NCI-H748 treated with DMSO at 0.1 percent for 48 hours (cell line): ENCODE measurements at places on chromosomes 3 and 15.

DNA sequence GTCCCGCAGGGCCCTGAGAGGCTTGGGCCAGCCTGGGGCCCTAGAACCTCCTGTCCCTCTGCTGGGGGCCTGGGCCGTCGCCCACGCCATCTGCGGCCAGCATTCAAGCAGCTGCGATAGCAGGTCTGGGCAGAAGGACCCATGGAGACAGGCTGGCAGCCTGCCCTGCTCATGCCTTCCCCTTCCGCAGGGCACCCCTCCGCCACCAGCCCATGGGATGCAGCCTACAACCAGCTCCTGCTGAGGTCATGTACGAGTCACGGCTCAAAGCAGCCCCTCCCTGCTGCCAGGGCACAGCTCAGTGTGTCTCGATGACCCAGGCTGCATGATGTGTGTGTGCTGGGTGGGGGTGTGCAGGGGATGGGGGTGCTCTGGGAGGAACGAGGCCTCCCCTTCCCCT, 27.8 kb downstream of the DUSP7 start:
- no peak for DNase-seq

DNA sequence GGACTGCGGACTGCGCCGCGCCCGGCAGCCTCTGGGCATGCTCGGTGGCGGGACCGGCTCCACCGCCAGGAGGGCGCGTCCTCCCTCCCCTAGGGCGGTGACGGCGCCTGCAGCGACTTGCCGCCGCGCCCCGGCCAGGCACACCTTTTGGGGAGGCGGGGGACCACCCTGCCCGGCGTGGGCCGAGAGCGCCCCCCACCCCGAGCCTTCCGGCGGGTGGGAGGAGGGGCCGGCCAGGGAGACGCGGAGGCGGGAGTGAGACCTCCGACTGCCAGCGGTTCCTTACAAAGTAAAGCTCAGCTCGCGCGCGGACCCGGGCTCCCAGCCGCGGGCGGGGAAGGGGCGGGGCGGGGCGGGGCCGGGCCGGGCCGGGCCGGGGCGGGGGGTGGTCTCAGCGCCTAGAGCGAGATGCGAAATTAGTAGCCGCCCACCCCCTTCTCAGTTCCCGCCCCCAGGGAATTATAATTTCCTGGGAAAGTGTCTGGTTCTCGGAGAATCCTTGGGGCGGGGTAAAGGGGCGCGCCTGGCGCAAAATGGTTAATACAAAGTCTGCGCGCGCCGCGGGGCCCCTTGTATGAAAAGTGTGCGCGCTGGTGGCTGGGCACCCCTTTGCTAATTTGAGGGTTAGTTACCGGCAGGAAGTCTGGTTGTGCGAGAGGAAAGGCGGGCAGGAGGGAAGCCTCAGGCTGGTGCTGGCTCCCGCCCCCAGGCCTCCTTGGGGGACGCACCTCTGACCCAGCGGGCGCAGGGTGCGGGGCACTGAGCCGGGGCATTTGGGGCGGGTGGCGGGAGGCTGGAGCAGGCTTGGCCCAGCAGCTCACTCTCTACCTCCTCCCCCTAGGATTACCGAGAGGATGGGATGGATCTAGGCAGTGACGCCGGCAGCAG, 224.8 kb upstream of the IL12A start:
- DNase-seq = peak; percentile 56

GRCh38 chr3:88150371-88150770, 612 bp downstream of the C3orf38 start:
- no peak for DNase-seq

DNA sequence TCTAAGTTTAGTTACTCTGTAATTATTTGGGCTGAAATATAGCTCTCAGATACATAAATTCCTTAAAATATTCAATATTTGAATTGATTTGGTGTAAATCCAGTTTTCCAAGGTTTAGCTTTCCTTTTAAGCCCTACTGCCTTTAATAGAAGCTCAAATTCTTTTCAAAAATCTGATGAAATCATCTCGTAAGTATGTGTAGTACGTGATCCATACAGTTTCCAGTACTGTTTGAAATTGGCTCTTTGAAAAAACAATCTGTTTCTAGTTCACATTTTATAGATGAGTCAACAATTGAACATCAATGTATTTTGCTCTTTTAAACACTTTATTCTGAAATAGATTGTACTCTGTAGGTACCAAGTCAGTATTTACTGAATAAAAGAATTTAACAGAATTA, 84.2 kb downstream of the LRRC49 start:
- DNase-seq = no peak

GRCh38 chr3:170572665-170573253, 13.1 kb downstream of the SLC7A14 start:
- DNase-seq = no peak

GRCh38 chr15:67382723-67383122, 128.1 kb downstream of the IQCH start:
- DNase-seq = no peak

DNA sequence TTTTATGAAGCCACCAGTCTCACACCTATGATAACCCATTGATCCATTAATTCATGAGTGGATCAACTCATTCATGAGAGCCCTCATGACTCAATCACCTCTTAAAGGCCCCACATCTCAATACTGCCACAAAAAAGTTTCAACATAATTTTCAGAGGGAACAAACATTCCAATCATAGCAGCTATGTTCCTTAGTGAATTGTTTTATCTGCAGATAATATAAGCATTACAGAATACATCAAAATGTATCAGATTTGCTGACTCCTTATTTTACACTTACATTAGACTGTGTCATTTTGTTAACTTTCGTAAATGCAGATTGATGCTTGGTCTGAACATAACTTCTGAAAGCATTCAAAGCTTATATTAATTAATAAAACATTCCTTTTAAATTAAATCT, 155.3 kb upstream of the MBNL1 start:
- no peak for DNase-seq

- DNase-seq = no peak
Measured at GRCh38 chr3:107368654-107369398, 8.4 kb upstream of the CCDC54 start.

- DNase-seq = no peak
Measured at GRCh38 chr3:146598535-146598934, 6.6 kb downstream of the PLSCR5 start.

GRCh38 chr15:57146506-57147201, 228.2 kb downstream of the TCF12 start:
- DNase-seq = peak; percentile 61

DNA sequence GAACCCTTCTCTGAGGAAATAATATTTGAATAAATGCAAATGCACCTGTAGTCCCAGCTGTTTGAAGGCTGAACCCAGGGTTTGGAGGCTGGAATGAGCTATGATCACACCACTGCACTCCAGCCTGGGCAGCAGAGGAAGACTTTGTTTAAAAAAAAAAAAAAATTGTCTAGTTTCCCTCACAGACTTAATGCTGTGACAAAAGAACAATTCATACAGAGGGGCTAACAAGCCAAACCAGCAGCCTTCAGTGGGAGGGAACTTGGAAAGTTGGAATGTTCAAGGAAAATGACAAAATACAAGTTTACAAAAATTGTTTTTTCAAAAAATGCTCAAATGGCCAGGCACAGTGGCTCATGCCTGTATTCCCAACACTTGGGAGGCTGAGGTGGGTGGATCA, 228.0 kb upstream of the CGNL1 start:
- DNase-seq = no peak

DNA sequence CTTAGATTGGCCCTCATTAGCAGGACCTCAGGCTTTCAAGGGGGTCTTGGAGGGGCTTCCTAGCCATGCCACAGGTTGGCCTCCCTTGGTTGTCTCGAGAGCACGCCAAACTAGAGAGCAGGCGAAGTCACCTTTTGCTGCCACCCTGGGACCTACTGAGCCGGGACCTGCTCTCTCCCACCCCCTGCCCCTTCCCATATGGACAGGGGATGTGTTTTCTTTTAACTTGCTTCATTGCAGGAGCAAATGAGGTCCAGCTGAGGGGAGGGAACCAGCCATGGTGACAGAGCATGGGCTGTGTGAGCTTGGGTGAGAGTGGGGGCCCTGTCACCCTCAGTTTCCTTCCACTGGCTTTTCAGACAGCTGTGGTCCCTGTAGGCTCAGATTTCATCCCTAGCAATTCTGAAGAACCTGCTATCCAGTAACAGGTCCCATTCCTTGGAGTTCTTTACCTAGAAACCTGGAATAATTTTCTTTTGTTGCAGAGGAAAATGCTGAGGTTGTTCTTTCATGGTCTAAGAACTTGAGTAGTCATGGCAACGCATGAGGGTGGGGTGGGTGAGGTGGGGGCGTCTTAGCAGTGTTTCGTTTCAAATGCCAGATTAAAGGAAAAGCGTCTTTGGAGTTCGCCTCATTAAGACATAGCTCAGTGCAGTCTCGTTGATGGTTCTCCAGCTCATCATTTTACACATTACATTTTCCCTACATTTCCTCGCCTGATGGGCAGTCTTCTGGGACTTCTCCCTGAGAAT, 20.1 kb upstream of the MAGEF1 start:
- DNase-seq = no peak

GRCh38 chr3:146505516-146505915, 36.2 kb upstream of the PLSCR2 start:
- no peak for DNase-seq

GRCh38 chr15:57606816-57607215, 15.1 kb downstream of the MYZAP start:
- no peak for DNase-seq

DNA sequence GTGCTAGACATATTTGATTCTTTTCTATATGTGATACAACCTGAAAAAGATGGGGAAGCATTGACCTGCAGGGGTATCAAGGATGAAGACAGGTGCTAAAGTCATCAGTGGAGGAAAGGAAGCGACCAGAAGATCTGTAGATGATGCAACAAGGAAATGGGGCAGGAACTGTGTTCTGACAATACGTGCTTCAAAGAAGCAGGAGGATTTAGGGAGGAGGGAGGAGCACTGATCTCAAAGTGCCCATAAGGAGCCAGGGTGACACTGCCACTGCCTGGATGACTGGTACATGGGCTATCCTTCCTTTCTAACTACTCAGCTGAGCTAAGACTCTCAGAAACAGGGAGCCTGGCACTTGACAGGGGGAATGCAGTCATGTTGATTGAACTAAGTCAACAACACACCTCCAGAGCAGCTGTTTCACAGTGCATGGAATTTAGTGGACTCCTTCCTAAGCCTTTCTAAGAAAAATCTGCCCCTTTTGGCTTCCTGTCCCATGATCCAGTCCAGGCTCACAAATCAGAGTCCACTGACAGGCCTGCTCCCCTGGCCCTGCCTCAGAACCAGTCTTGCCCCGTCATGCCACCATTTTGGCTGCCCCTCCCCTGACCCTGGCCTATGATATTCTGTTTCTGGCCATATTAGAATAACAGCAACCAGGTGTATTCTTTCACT, 12.0 kb downstream of the LYSMD4 start:
- no peak for DNase-seq

- DNase-seq = no peak
Measured at GRCh38 chr15:88489321-88489720, 21.8 kb downstream of the MRPS11 start.

DNA sequence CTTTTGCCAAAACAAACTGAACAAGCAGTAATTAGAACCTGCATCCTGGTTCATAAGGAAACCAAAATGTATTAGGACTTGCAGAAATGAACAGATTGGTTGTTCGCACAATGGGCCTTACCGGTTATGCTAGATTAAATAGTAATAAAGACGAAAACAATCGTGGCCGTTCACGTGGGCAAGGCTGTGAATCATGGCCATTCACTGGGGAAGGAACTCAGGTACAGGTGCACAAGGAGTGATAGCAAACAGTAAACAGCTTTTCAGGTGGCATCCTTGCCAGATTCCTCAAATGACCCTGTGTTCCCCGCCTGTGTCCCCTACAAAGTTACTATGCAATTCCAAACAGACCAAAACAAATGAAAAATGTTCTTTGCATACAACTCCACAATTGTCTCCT, 8.2 kb downstream of the LRIG1 start:
- peak; percentile 34 for DNase-seq

DNA sequence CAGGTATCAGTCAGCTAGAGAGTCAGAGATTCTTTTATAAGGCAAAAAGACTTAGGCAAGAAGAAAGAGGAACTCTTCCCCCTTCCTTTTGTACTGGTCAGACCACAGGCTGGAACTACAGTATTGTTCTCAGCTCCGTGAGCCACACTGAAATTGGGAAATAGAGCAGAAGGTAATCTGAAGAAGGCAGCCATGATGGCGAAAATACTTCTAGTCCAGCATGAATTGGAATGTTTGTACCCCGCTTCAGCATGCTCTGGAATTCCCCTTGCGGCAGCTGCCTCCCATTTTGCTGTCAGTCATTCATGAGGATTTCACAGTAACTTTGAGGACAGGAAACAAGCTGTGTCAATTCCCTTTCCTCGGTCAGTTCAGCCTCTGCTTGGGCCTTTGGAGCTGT, 96.2 kb downstream of the CORO2B start:
- no peak for DNase-seq

DNA sequence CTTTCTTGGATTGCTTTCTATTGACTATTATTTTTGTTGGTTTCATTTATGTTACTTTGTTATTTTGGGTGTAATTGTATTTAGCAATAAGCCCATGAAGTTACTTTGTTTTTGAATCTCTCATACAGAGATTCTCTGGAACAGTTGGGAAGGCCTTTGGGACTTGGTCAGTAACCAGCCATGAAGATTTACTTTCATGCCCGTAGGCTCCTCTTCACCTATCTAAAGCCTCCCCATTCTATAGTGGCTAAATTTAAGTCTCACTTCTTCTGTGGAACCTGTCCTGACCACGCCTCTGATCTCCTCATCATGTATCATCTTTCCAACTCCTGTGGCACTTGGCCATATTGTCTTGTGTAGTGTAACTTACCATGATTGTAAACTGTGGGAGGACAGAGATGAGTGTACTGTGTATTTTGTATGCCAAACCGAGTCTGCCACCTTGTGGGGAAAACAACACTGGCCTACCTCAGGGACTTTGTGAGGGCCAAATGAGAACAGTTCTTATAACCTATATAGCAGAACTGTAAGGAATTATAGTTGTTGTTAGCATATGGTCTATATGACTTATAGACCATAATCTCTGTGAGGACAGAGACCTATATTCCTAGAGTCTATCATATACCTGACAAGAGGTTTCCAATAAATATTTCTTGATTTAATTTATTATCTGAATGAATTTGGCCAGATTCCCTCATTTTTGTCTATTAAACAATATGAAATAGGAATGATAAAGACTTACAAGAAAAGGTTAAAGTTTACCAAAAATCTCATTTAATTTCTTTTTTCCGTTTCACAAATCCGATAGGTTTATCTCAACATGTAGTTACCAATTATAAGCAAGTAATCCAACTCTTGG, 75.0 kb downstream of the STARD9 start:
- DNase-seq = peak; percentile 37

- no peak for DNase-seq
Measured at GRCh38 chr3:171824824-171825221, 14.5 kb upstream of the PLD1 start.

DNA sequence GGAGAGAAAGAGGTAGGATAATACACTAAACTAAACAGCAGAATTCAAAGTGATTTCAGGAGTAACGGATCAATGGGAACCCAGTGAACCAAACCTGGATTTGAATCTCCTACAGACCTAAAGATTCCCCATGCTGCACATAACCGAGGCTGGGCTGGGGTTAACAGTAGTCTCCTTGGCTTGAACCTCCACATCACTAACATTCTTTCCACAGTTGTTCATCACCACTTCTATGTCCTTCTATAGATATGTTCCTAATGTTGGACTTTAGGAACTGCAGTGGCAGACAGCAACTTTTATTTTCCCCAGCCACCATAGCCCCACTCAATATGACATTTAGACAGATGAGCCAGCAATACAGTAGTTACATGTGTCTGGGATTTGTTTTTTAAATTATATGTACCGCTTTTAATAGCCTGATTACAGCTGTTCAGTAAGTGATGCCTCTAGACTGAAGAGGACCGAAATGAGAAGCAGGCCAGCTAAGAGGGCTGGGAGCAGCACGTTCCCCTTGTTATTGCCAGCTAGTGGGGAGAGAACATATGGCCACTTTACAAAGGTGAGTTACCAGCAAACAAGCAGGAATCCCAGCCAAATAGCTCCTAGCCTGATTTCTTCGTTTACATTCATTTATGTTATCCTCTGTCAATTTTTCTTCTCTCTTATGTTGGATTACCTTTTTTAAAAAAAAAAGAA, 472.6 kb upstream of the CDIN1 start:
- no peak for DNase-seq
